8988T (cell line): ENCODE measurements at places on chromosomes 7 and 10.

DNA sequence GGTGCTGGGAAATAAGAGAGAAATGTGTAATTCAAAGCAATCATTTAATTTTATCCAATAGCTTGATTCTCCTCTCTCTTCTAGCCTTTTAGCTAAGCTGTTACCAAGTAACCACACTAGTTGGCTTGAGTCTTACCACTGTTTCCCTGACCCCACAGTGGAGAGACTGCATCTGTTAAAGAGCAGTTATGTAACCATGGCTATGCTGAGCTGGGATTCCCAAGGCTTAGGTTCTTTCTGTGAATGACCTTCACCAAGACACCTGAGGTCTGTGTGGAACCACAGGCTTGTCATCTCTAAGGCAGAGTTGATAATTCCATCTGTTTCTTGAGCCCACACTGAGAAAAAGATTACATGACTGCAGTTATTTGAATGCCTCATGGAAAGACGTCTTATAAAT, 47.7 kb upstream of the ATRNL1 start:
- no peak for DNase-seq

DNA sequence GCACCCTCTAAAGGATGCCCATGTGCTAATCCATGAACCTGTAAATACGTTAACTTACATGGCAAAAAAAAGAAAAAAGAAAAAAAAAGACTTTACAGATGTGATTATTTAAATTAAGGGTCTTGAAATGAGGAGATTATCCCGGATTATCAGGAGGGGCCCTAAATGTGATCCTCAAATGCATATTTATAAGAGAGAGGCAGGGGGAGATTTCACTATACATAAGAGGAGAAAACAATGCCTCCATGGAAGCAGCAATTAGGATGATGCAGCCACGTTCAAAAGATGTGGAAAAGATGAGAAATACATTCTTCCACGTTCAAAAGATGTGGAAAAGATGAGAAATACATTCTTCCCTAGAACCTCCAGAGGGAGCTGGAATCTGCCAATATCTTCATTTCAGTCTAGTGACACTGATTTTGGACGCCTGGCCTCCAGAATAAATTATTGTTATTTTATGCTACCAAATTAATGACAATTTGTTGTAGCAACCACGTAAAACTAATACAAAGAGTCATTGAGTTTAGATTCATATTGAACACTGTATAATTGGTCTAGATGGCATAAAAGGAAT, 328.4 kb upstream of the GNAI1 start:
- no peak for DNase-seq

- DNase-seq = no peak
These were observed 196.6 kb downstream of the BBS9 start for GRCh38 chr7:33325754-33326484.

DNA sequence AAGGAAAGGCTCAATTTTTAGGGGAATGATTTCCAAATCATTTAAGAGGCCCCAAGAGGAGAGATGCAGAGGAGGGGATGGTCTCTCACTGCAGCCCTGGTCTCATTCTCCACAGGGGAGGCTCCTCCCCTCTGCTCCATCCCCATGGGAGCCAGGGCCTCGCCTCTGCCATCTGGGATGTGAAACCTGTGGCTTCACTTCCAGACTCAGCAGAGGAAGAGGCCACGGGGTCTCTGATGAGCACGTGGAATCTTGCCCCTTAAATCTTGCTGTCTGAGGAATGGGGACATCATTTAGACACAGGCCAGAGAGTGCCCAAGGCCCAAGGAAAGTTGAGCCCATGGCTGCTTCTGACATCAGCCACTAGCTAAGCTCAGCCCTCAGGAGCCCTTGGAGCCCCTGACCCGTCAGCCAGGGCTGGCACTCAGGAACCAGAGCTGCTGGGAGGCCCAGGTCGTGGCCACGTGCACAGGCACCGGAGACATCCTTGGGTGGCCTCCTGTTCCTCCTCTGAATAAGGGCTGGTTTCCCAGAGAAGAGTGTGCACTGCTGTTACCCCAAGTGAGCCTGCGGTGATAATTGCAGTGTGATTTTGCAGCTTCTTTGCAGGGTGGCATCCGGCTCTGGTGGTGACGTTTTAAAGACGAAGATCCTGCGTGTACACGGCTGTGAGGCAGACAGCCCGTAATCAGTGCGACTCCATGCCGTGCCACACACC, 50.5 kb downstream of the VIPR2 start:
- DNase-seq = no peak

DNA sequence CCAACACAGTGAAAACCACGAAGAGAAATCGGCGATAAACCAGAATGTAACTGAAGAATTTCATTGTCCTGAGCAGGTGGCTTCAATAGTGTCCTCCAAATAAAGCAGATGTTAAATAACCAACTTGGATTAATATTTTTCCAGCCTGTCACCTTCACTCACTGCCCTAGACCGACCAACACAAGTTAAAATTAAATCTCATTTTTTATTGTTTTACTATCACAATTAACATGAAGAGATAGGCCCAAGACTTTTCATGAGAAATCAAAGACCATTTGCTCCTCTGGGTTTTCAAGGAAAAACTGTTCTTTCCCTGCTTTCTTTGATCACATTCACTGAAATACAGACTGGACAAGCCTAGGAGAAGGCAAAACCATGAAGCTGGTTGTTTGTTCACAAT, at the start of gene SLC13A1:
Gene SLC13A1 (minus strand): TSS at position 87 of the 400 bp plus-strand sequence. CDS start 23 bp downstream, at position 64.
- DNase-seq = no peak

DNA sequence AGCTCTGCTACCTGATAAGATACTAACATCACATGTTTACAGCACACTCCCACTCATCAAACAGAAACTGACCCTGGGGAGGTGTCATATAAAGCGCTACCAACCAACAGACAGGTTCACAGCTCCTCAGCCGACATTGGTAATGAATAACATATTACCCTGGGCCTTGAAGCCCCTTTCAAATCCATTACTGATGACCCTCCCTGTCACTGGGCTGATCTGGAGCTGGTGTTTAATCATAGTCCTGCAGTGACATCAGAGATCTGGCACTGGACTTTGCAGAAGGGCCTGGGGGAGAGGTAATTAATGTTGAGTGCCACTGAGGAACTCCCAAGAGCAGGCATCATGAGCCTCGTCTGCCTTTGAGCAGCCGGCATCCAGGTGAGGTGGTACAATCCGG, 306.5 kb upstream of the NFE2L3 start:
- no peak for DNase-seq

GRCh38 chr10:30073767-30074060, 14.3 kb upstream of the JCAD start:
- no peak for DNase-seq

GRCh38 chr10:34667177-34667576, 147.9 kb downstream of the PARD3 start:
- DNase-seq = no peak

DNA sequence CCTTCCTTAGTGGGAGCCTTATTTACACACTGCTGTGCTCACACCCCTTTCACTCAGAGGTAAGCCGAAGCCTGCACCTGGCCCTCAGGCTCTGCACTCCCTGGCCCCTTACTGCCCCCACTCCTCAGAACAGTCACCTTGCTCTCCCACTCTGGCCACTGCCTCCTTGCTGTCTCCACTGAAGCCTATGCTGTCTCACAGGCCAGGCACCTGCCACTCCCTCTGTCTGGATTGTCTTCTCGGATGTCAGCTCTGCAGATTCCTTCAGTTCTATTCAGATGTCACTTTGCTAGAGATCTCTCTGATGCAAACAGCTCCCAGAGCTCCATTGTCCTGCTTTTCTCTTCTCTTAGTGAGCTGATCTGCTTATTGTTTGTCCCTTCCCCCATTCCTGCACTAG, 390.7 kb downstream of the DPP6 start:
- no peak for DNase-seq

DNA sequence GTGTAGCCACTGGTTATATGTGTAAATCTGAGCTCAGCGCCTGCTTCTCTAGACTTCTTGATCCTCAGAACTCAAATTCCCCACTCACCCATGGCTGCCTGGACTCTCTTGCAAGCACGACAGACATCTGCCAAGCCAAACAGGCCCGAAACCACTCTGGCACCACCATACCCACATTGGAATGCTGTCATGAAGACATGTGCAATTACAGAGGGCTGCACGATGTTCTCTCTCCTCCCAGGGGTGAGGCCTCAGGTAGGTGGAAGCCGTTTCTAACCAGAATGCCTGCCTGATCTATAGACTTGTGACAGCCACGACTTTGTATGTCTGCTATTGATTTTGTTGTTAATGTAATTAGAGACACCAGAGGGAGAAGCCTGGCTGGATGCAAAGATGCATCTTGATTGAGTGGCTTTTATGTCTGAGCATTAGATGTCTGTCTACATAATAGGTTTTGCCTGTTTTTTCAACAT, 4.0 kb downstream of the BAMBI start:
- DNase-seq = no peak

DNA sequence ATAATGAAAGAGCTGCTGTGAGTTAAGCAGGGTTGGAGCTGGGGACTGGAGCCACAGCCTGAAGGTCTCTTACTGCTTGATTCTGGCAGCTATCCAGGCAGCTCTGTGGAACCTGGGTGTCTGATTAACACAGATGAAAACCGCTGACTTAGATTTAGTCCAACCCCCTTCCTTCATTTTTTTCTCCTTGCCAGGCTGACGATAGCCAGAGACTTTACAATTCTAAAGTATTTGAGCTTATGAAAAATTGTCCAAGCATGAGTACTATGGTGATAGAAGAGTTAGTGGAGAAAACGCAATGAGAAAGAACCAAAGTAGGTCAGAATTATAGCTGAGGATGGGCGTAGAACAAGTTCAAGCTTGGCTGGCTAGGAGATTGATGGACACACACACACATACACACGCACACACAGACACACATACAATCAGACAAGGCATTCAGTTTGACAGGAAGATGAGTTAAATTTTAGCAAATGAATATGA, 13.5 kb upstream of the GPR85 start:
- no peak for DNase-seq

- no peak for DNase-seq
These were observed 44.4 kb upstream of the JCAD start for GRCh38 chr10:30103595-30104320.

- DNase-seq = no peak
These were observed 116.8 kb downstream of the IQUB start for GRCh38 chr7:123417580-123417979.

DNA sequence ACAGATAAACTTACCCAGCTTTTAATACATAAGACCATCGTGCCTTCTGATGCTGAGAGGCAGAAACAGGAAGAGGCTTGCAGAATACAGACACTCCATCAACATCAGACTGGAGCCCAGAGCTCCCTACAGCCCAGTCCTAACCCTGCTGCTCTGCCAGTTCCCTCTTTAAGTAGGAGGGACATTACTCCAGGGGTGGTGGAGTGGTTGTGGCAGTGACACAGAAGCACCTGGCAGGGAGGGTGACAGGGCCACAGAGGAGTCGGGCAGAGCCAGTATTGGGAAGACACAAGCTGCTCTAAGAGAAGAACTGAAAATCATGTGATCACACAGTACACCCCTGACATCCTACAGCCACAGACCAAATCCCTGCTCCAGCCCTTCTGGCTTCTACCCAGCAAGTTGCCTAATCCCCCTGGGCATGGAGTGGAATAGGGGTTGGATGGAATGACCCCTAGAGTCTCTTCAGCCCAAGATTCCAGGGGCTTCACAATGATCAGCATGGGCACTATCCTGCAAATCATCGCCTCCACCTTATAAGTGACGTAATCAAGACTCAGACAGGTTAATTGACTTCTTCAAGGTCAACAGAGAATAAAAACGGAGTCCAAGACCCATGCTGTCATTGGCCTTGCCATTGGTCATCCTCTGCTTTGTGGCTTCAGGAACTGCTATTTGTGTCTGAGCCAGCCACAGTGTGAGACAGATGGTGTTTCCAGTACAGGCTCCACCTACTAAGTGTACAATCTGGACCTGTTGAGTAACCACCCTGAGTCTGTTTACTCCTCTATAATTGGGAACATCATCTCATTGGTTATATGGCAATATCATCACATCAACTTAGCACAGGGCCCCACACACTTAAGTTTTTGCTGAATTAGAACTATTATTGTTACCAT, 61.1 kb upstream of the ZMIZ1 start:
- DNase-seq = no peak

- DNase-seq = no peak
These were observed 1231.1 kb upstream of the CELF2 start for GRCh38 chr10:9786576-9786975.

- no peak for DNase-seq
These were observed 4.1 kb upstream of the TMEM243 start for GRCh38 chr7:87223666-87224065.

DNA sequence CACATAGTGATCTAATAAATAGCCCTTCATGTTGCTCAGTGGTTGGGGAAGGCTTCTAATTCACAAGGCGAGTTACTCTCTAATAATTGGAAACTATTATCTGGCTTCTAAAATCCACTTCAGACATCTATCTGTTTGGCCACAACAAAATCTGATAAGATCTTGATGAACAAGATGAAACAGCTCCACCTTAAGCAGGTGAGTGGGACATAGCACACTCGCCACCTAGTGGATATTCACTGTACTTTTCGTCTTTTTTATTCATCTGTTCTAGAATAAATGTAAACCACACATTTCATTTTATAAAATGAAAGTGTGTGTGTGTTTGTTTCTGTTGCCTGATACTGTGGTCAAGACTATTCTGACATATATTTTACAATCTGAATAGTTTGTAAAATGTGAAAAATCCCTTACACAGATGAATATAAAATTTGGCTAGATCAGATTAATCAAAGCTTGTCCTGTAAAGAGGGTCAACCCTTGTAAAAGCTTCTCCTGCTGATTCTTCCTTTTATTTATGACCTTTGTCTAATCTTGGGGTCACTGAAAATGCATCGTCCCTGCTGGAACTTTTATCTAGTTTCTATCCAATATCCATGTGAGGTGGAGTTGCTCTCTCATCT, 26.5 kb upstream of the CNTNAP2 start:
- DNase-seq = no peak

GRCh38 chr10:110433740-110434139, 64.0 kb upstream of the DUSP5 start:
- DNase-seq = no peak

GRCh38 chr7:106041140-106041717, 70.9 kb downstream of the SYPL1 start:
- peak; percentile 56 for DNase-seq
